ENCODE measurements at places on chromosomes 2 and 18.

DNA sequence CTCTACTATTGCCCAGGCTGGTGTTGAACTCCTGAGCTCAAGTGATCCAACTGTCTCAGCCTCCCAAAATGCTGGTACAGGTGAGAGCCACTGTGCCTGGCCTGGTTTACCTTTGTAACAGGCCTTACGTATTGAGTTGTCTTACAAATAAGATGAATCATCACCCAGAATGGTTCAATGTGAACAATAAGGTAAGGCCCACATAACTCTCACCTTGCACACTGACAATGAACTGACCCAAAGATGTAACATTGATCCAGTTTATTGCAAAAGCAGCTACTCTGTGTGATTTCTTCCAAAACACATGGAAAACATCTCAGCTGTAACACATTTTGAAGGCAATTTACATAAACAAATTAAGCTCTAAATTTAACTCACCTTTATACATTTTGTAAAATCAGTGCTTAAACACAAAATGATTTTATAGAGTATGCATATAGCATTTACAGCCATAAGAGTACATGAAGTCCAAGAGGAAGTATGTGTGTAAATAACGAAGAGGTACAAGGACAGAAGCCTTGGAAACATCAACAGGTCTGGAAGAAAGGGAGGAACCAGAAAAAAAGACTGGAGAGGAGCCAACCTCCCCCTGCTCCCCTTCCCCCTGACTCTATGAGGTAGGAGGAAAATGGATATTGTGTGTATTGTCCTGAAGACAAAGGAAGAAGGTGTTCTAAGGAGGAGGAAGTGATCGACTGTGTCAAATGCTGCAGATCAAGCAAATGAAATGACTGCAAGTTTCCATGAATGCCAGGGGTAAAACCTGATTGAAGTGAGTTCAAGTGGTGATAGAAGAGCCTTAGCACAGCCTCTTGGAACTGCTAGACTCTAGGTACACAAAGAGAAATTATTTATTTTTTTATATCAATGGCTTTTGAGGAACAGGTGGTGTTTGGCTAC, 5.6 kb upstream of the WDFY1 start:
- no peak for DNase-seq

GRCh38 chr18:78407466-78407844, 572.2 kb upstream of the SALL3 start:
- no peak for DNase-seq

- no peak for DNase-seq
Measured at GRCh38 chr18:27609221-27609620, 424.1 kb upstream of the CHST9 start.

DNA sequence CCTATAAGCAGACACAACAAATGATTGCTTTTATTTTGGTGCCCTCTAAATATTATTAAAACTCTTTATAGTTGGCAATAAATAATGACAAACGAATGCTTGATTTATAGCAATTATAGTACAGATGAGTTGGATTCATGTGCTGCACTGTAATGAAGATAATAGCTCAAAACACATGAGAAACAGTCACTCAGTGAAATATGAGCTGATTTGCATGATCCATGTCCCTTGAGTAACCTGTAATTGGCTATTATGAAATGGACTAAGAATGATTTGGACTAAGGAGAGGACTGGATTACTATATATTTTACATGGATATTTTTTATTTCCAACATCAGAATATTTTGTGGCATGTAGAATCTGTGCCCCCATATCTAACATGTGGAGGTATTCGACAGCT, 365.6 kb upstream of the UBE2E3 start:
- DNase-seq, result no peak

DNA sequence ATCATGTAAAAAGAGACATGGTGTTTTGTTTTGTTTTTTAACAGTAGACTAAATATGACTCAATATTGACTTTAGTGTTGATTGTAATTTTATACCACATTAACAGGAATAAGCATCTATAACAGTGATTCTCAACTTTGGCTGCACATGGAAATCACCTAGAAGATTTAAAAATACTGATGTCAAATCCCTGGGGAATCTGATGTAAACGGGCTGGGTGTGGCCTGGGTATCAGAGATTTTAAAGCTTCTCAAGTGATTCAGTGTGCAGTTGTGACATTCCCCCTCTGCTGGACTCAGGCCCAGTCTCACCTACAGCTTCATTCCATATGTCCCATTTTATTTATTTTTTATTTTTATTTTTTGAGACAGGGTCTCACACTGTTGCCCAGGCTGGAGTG, 82.8 kb upstream of the ATP8B1 start:
- no peak for DNase-seq

GRCh38 chr18:39172695-39173421, 1607.3 kb upstream of the CELF4 start:
- no peak for DNase-seq

DNA sequence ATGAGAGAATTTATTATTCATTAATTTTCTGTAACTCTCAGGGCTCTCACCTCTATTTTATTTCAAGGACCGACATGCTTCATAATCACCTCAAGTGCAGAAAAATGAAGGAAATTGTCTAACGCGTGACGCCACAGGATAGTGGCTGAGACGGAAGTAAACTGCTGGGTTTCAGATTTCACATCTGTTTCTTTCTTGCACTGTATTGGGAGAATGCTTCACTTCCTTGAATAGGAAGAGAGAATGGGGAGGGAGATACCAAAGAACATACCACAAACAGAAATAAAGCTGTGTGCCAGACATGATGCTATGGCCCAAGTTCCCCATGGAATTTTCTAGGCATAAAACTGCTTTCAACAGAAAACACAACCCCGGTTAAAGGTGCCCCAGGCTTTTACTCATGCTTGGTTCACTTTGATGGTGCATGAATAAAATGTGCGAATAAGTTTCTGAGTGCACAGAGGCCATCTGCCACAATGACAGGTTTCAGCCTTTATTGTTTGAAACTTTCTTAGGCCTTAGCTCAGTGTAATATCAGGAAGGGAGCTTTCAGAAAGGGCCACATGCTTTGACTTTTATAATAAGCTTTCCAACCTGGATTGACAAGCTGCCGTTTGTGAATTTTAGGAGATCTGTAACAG, 1116.4 kb downstream of the SOCS6 start:
- DNase-seq, result no peak

DNA sequence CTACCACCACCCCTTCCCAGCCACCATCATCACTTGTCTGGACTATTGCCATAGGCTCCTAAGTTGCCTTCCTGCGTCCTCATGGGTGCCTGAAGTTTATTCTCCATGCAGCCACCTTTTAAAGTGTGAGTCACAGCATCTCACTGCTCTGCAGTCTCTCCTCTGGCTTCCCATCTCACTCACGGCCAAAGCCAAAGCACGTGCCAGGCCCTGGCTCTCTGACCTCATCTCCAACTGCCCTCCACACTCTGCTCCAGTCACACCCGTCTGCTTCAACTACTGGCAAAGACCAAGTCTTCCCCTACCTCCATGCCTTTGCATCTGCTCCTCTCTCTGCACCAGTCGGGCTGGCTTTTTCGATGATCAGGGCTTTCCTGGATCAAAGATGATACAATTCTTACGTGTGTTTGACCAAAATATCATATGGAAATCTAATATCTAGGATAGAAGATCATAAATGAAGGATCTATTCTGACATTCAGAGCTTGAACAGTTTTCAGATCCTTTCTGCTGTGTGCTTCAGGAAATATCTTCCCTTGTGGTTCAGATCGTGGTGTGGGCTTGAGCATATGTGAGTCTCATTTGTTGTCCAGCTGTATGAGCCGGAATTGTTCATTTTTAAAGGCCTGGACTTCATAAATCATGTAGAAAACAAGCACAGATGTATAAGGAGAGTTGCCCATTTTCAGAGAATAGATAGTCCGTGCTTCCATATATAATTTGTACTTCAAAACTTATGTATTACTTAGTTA, 175.6 kb downstream of the PRKCE start:
- DNase-seq, result peak; percentile 66

DNA sequence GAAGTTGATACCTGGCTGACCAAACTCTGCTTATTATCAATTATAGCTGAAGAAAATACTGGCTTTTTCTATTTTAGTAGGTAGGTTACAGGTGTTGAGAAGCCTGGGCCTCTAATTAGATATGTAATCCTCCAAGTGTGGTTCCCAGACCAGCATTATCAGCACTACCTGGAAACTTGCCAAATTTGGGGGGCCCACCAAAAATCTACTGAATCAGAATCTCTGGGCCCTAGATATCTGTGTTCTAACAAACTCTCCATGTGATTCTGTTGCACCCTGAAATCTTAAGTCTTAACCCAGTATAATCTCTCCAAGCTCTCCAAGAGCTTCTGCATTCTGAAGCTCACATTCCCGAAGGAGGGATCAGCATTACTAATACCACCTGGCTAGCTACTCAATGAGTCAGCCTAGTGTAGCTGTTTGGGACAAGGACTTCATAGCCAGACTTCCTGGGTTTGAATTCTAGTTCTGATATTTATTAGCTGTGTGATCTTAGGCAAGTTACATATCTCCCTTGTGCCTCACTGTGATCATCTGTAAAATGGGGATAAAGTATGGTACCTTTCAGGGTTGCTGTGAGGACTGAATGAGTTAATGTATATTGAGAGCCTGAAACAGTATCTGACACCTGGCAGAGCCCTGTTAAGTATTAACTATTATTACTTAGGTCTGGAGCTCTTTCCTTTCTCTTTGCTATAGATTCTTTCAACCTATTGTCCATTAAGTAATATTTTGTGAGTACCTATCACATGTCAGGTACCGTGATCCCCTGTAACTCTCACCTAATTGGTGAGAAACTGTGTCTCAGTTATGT, 94.1 kb upstream of the CD302 start:
- no peak for DNase-seq

- no peak for DNase-seq
Measured at GRCh38 chr18:5195656-5196055, 1.4 kb downstream of the AKAIN1 start.

DNA sequence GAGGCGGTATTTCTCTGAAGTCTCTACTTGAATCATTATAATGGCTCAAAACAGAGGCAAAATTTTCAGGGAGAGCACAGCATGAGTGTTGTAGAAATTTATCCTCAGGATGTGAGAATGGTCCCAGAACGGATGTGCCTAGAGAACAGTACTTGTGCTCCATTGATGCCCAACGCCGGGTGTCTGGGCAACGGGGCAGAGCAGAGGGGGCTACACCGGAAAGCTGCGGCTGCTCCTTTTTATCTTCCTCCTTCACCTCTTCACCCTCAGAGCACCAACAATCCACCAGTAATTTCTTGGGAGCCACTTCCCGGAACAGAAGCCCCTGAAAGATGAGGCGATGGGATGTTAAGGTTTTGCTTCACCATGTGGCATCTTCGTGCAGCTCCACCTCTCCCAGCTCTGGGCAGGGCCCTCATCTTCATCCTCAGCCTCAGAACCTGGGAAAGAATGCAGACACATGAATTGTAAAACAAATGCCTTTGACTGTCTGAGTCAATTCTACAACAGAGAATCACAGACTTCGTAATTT, 71.5 kb downstream of the PTGR3 start:
- DNase-seq, result no peak

- DNase-seq, result no peak
Measured at GRCh38 chr2:46393347-46393820, 86.0 kb upstream of the TMEM247 start.

- no peak for DNase-seq
Measured at GRCh38 chr2:41992671-41993434, 55.0 kb upstream of the PKDCC start.
